ENCODE measurements at places on chromosomes 5 and 9.

DNA sequence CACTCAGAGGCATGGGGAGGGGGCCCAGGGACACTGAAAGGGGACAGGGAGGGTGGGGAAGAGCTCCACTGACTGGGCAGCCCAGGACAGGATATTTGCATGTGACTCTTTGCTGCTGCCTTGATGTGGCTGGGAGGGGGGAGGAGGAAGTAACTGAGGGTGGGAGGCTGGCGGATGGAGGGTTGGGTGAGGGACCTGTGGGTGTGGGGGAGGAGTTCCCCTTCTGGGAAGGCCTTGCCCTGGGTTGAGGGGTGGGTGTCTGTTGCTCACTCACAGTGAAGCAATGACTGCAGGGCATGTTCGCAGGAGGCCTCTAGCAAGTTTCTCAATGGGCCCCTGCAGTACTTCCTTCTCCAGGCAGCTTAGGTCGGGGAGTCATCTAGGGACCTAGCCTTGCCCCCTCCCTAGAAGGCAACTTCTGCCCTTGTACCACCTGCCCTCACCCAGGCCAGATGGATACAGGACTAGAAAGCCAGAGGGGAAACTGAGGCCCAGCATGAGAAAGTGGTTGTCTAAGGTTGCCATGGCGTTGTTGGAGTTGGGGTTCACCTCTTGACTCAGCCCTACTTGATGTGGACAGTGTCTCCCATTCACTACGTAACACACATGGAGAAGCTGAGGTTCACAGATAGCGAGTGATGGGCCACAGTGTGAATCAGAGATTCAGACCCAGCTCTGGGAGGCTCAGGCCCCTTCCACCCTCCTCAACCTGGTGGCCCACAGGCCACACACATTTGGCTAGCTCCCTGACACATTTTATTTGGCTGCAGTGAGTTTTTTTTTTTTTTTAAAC is 3.0 kb downstream of the GRK6 start:
- peak; percentile 90 for DNase-seq

DNA sequence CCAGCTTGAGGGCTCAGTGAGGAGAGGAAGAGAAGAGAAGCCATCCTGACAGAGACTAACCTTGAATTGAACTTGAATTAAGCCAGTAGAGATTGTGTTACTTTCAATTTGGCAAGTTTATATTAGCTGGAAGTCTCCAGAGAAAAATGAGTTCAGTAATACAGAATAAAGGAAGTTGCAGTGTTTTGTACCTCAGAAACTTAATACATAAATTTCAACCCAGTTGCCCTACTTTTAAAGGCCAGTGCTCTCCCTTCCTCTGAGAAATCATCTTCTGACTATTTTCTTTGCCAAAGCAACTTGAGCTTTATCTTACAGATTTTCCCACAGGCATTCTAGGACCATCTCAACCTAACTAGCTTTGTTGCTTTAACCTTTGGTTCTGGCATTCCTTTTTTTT is 231.0 kb upstream of the GAS1 start:
- no peak for DNase-seq

DNA sequence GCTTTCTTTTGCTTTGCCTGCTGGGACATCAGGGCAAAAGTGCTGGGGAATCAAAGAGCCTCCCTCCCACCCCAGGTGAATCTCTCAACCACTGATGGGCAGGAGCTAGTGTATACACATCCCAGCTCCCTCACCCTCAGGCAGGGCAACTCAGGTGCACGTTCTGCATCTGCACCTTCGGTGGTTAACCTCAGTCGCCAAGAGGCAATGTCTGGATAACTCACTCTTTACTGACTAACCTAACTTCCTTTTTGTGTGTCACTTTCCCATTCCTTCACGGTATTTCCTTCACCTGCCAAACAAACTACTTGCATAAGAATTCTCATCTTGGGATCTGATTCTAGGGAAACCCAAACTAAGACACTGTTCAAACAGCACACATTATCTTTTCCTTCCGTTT is 26.3 kb downstream of the CNTFR start:
- DNase-seq: no peak

DNA sequence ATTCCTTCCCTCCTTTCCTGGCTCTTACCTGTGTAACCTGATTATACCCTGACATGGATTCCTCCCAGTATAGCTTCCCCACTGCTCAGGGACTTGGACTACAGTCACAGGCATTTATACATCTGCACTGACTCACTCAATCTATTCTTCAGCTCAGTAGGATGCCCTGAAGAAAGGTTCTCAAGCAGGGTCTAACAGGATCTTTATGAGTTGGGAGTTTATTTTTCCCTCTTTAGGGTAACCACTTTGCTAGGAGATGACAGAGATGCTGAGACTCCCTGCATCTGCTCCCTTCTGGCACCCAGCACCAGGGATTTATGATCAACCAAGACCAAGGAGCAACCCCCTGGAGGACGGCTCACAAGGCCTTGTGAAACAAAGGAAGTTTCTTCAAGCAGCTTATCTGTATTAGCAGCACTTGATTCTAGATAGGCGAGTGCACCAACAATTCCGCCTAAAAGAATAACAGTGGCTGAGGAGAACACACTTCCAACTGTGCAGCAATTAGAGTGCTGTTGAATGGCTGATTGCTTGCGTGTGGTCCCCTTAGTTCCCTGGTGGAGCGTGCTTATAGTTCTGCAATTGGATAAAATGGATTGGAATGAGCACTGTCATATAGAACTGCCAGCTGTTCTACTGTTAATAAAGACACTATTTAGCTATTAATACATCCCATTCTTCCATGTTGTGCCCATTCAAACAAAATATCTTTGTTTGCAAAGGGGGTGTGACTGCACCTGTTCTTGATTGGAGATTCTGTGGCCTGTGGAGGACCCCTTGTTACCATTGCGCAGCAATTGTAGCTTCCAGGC is 482.6 kb downstream of the ZNF608 start:
- no peak for DNase-seq

- no peak for DNase-seq
Observed at GRCh38 chr9:91758491-91758981, 191.5 kb downstream of the ROR2 start.

DNA sequence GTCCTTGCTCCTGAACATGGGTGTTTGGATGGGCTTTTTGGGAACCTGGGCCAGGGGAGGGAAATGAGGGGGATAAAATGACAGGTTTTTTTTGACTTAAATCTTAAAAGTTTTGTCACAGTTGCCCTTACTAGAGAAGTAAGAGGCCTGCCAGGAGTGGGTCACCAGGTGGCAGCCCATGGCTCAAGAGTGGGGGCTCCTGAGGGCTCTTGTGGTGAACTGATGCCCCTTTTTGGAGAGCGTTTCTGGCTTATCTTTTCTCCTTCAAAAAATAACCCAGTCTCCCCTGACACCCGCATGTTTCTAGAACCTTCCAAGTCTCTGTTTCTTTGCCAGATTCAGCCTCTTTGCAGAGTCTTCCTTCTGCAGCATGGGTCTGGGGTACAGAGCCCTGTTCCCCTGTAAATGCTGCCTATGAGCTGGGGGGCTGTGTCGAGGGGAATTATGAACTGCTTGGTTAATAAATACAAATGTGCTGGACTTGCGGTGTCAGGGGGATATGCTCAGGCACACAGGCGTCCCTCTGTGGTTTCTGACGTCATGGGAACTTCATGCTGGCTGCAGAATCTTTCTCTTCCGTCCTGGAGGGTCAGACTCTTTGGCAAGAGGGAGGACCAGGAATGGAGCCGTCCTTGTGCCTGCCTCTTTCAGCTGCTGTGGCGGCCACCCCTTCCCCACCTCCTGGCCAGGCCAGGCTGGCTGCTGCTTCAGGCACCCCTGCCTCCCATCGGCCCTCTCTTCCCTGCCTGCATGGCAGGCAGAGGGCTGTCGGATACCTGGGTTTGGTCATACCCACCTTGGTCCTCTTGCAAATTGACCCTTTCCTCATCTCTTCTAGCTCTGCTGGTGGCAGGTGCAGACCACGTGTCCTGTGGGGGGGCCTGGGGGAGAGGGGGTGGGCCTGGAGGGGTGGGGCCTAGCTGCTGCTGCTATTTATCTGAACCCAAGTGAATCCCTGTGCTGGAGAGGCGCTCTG is 30.1 kb downstream of the PTPA start:
- DNase-seq: no peak

DNA sequence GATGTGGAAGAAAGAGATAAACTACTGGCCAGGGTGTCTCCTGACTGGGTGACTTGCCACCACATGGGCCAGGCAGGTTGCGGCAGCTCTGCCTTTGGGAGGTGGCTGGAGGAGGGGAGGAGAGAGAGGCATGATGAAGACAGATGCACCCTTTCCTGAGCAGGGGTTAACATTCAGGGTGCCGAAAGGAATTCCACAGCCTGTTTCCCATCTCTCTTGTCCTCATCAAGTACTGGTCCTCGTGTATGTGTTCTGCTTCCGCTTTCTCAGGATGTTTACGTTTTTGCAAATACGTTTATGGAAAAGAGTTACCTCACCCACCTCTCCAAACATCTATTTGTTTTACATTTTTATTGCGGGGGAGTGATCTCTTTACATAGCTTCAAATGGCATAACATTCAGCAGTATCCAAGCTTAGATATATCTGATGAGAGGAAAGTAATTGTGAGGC is 73.4 kb downstream of the C9orf85 start:
- no peak for DNase-seq

DNA sequence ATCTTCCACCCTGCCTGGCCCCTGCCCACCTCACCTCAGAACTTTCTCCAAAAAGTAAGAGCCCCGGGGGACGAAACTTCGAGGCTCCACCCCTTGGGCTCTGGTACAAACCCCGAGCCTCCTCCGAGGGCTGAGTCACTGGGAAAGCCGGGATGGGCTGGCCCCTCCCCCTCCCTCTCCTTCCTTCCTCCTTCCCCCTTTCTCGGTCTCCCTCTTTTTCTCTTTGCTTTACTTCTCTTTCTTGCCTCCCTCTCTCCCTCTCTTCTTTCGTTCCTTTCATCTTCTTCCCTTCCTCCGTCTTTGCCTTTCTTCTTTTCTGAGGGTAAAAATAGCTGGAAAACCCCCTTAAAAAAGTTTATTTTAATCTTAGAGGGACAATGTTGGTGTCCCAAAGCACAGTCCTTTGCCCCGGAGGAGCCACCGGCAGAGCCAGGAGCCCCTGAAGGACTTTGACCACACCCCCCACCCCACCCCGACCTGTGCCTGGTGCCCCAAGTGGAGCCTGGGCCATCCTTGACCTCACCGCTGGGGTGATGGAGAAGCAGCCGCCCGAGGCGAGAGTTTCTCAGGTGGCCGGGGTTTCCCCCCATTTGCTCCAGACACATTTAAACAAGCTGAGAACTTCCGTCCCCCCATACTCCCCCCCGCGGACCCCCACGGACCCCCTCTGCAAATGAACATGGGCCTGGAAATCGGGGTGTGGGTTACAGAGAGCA is 5.7 kb upstream of the NOTCH1 start:
- DNase-seq: no peak

GRCh38 chr9:121901616-121902015 is 191.5 kb downstream of the TTLL11 start:
- DNase-seq: no peak

DNA sequence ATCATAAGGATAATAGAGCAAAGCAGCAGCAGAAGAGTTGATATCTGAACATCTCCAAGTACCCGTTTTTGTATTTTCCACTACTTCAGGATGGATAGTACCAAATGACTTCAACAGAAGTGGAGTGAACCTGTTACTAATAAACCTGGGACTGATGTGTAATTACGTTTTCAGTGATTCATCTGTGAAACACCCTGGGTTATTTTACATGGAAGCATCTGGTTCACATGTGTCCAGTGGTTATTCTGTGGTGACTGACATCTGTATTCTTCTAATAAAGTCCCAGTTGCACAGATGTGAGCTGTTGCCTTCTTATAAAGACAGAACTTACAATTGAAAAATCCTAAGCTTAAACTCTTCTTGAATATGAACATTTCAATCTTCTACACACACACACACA is 139.7 kb upstream of the VCAN start:
- DNase-seq: no peak

DNA sequence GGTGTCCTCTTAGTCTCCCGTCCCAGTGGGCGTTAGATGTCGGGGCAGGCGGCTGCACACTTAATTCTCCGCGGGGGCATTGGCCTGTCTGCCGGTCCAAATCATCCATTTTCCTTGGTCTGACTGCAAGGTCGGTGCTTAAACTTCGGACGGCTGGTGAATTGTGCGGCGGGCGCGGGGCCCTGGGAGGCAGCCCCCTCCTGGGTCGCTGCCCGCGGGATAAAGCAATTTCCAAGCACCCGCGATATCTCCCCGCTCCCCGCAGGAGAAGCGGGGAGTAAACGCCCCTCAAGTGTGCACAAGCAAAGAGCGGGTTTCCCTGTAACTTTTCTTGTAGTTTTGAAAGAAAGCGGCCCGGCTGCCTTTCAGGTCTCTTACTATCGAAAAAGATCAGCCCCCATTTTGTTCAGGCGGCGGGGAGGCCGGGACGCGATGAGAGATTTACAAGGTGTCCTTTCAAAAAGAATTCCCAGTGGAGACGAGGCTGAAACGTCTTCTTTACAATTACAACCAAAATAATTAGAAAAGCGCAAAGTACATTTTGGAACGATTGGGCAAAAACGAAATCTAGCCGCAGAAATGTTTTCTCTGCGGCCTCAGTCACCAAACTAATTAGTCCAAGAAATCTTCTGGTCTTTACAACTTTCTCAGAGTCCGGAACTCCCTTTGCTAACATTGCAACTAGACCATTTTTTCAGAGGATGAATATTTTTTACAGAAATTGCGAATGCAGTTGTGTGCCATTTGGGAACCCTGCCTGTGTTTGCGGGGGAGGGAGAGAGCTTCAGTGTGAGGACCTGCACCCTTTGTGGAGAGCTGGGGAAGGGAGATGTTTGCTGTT is 1.8 kb downstream of the IRX1 start:
- no peak for DNase-seq

DNA sequence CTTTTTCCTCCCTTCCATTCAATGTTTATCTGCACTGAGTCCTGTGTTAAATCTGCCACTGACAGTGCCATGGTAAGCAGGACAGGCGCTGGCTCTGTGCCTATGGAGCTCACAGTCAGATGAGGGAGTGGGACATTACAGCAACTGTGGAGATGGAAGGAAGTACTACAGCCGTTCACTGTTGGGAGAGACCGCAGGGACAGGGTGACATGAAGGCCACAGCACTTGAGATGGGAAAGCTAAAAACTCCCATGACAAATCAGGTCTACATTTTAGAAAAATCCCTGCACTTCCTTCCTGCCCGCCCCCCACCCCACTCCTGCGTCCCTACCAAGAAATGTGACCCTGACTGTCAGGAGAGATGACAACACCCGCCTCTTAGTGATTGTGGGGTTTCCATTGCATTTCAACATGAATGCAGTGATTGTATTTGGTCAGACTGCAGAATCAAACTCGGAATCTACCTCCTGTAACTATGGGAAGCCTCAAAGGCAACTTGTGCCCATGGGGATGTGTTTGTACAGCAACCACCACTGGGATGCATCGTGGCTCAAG is 56.4 kb downstream of the GTF3C4 start:
- DNase-seq: no peak

GRCh38 chr9:264231-264630 is 49.6 kb downstream of the DOCK8 start:
- no peak for DNase-seq

DNA sequence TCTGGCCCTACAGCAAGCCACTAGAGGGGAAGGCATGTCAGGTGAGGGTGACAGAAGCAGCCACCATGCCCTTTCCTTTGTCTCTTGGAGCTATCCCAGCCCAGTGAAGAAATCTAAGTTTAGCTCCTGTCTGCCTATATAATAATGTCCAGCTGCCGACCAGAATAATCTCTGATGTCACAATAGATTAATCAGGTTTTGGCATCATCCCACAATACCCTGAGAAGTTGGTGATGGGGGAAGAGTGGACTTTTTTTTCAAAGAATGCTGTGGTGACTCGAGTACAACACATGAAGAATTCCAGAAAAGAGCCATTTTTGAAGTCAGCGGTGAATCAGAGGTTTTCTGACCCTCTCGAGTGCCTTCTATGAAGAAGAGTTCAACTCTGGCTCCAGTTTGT is 1.7 kb upstream of the TSLP start:
- no peak for DNase-seq

Measured in stimulated activated CD8-positive, alpha-beta memory T cell treated with anti-CD3 and anti-CD28 coated beads, Interleukin-15, amount 100 ng/mL, for 4 hours (primary cell).